Right lung (tissue), 10 donors: ENCODE measurements at places on chromosomes 11 and 22.
A peak's percentile ranks its signal among the peaks of the same experiment; 100 is the strongest.

- peak; percentile 52 for DNase-seq
These were observed 12.6 kb upstream of the APLNR start for GRCh38 chr11:57249384-57250319.

DNA sequence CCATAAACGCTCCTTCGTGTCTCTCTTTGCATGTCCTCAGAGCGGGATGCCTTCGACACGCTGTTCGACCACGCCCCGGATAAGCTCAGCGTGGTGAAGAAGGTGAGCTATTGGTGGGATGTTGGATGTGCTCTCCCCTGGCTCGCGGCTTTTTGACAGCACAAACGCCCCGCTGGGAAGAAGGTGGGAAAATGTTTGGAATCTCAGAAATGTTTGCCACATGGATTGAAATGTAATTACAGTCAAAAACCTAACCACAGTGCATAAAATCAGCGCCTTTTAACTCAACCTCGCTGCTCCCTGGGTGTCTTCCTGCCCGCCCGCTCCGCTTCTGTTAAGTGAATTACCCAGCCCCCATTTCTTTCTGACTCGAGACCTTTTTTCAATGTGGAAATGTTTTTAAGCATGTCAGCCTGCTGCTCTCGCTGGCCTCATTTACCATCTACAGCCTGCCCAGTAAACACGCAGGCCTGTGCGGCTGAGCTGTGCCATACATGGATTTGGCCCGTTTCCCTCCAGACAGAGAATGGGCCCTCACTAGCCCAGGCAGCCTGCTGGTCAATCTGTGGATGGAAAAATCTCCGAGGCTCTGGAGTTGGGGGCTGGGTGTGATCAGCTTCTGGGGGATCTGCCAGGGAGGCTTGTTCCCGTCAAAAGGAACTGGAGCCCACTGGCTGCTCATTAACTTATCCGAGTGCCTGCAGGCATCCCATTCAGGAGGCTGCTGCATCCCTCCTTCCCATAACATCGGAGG lies 32.7 kb upstream of the PARVG start:
- peak; percentile 81 for DNase-seq

GRCh38 chr11:120517390-120517761 lies 5.8 kb downstream of the GRIK4 start:
- DNase-seq: peak; percentile 87

GRCh38 chr11:95524314-95525036 lies 265.1 kb downstream of the FAM76B start:
- no peak for DNase-seq

- no peak for DNase-seq
These were observed 623.7 kb upstream of the CCDC90B start for GRCh38 chr11:83909579-83910534.

- peak; percentile 95 for DNase-seq
These were observed 937 bp upstream of the EFEMP2 start for GRCh38 chr11:65873318-65874156.

DNA sequence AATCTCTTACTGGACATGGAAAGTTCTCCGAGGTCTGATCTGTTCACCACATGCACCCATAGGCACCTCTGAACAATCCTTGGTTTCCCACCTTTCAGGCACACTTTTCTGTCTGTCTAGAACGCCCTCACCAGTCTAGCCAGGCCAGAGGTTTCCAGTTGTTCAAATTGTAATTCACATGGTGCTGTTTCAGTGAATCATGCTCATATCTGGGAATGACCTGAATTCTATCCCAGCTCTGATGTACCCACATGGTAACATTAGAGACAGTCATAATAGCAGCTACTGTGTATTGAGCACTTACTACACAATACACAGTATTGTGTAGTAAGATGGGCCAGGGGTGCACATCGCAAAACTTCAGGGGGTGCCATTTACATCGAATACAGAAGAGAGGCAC lies 138.2 kb downstream of the COMMD9 start:
- no peak for DNase-seq

GRCh38 chr11:70528046-70528793 lies 129.9 kb downstream of the CTTN start:
- no peak for DNase-seq

DNA sequence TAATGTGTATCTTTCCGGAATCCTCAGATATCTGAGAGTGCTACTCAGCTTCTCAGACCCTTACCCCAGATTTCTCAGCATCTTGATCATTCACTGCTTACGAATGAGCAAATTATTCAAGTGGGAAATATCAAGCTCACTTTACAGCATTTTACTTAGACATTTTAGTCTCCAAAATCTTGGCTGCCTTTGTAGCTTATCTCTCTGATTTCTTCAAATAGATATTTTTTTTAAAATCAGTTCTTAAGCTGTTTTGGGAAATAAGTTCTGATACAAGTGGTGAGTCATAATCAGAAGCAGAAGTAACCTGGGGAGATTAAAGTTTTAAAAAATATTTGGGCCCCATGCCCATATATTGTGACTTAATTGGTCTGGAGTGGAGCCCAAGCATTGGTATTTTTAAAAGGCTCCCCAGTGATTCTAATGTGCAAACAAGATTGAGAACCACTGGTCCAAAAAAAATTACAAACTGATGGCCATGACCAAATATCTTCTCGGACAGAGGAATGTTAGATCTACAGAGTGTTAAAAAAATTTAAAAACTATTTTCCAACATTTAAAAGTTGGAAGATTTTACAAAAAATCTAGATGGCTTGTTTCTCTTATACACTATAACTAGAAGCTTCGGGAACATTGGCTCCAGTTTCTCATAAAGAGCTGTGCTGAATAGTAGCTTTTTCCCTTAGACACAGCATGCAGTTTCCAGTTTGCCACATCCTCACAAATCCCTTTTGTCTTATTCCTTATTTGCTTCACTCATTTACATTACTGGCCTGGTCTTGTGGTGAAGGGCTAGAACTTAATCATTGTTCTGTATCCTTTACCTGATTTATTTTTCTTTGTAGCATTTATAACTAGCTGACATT lies 87.8 kb upstream of the BMAL1 start:
- DNase-seq: no peak

- DNase-seq: no peak
These were observed 4.1 kb upstream of the NNMT start for GRCh38 chr11:114291842-114292680.

- no peak for DNase-seq
These were observed 115.0 kb downstream of the ATG16L2 start for GRCh38 chr11:72929256-72929655.

GRCh38 chr22:49582678-49583077 lies 245.0 kb downstream of the BRD1 start:
- DNase-seq: no peak

GRCh38 chr22:17955590-17956379 lies 68.6 kb downstream of the MICAL3 start:
- DNase-seq: no peak

DNA sequence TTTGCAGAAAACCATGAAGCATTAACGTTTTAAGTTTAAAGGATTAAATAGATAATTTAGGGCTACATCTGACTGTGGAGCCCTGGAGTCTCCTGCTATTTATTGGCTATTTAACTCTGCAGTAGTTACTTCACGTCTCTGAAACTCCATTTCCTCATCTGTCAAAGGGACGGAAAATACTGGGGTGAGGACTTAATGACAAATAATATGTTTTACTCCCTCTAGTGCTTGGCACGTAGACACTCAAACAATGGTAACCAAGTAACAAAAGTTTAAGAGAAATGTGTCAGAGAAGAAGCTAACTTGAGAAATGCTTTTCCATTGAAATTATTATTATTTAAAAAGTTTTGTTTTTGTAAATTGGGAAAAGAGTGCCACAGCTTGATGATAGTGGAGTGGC lies 130.7 kb upstream of the RCN1 start:
- DNase-seq: no peak

DNA sequence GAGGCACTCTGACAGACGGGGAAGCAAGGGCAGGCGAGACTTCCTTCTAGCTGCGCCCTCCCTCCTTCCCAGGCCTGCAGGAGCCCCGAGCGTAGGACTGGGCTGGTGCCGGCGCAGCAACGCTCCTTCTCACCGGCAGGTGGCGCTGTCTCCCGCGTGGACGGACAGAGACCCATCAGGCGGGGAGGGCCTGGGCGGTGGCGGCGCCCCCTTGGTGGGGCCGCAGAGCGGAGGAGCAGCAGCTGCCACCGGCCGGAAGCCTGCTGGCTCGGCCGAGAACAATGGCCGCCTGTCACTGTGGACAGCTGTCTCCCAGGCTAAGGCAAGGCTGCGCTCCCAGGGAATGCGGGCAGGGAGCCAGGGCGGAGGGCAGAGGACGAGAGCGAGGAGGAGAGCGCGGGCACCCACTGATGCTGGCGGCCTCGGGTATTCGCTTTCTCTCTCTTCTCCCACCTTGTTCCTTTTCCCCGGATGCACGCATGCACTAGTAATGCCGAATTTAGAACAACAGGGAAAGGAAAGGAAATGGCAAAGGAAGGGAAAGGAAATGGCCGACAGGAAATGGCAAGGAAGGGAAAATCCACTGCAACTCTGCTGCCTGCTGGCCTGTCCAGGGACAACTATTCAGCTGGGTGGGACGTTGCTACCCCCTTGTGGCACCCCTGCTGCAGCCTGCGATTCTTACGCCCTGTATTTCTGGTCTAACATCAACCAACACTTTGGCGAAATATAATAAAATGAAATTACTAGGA lies 14.4 kb downstream of the PPM1F start:
- DNase-seq: peak; percentile 96

- no peak for DNase-seq
These were observed 561.1 kb upstream of the CADM1 start for GRCh38 chr11:116065191-116065895.

DNA sequence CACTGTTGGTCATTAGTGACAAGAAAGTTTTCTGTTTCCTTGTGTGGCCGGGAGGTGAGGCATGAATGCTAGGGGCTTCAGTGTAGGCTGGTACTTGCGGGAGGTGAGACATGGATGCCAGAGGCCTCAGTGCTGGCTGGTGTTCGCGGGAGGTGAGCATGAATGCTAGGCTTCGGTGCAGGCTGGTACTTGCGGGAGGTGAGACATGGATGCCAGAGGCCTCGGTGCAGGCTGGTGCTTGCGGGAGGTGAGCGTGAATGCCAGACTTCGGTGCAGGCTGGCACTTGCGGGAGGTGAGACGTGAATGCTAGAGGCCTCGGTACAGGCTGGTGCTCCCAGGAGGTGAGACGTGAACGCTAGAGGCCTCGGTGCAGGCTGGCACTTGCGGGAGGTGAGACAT lies 48.4 kb downstream of the ANO1 start:
- DNase-seq: no peak

GRCh38 chr22:44714703-44715350 lies 12.8 kb downstream of the PRR5 start:
- no peak for DNase-seq

DNA sequence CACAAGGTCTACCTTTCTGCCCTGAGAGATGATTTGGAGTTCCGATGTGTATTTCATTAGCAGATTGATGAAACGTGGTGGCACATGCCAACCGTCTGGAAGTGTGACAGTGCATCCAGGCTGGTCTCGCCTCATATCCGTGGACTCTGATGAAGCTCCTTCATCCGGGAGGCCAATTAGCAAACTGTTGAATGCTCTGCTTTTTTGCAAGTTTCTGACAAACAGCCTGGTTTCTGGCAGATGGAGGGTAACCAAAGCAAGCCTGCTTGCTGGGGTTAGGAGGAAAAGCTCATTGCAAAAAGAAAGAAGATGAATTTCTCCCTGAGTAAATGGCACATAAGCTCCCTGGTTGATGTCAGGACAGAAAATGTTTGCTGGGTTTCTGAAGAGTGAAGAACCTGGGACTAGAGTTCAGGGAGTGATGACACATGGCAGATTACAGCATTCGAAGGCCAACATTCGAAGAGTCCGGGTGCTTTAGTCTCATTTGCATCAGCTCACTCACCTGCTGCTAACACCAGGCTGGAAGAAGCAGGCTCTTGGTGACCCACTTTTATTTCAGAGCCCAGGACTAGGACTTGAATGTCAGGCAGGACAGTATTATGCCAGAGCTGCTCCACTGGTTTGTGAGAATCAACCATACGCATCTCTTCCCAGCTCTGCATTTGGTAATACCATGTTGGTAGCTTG lies 135.9 kb upstream of the TTC12 start:
- DNase-seq: no peak

DNA sequence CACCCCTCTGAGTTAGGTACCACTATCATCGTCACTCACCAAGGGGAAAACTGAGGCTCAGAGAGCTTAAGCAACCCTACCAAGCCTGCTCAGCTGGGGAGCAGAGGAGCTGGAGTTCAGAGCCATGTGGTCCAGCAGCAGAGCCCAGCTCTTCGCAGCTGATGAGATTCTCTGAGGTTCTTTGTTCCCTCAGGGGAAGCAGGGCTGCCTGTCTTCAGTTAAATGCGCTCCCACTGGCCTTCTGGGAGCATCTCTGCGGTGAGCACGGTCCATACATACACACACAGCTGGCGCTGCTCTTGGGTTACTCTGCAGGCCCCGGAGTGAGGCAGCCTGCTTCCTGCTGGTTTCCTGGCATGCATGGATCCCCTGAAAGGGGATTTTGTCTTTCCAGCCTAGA lies 5.2 kb upstream of the PTGDR2 start:
- DNase-seq: no peak

DNA sequence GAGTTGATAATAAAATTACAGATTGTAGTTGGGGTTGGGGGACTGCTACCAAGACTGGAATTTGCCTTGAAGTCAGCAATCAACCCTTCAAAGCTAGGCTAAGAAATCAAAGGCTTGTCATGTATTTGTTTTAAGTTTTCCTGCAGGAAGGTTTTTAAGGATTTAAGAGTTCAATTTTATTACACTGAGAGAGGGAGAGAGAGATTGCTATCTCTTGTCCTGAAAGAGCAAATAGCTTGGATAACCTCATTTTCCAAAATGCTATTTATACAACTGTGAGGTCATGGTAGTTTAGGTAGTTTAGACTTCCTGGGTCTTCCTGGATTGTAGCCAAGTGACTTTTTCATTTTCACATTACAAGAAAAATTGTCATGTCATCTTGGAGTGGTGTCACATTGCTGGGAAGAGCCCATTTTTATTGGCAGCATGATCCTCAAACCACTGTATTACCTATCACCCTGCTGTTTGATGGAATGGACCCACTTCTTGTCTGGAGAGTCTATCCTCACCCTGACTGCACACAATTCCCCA lies 10.1 kb upstream of the PRSS23 start:
- no peak for DNase-seq

GRCh38 chr11:67517784-67518552 lies 5.3 kb downstream of the CABP2 start:
- DNase-seq: no peak

GRCh38 chr11:2583605-2583958 lies 116.2 kb downstream of the KCNQ1OT1 start:
- DNase-seq: no peak
